Pancreas (tissue), 10 donors: ENCODE measurements at places on chromosomes 12 and 14. TPM values are rescaled to one million over a fixed set of nuclear protein-coding genes. Genes with fewer than 3 reads are reported as not detected.

DNA sequence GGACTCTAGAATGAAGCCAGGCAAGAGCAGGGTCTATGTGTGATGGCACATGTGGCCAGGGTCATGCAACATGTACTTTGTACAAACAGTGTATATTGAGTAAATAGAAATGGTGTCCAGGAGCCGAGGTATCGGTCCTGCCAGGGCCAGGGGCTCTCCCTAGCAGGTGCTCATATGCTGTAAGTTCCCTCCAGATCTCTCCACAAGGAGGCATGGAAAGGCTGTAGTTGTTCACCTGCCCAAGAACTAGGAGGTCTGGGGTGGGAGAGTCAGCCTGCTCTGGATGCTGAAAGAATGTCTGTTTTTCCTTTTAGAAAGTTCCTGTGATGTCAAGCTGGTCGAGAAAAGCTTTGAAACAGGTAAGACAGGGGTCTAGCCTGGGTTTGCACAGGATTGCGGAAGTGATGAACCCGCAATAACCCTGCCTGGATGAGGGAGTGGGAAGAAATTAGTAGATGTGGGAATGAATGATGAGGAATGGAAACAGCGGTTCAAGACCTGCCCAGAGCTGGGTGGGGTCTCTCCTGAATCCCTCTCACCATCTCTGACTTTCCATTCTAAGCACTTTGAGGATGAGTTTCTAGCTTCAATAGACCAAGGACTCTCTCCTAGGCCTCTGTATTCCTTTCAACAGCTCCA is 39.6 kb downstream of the DAD1 start:
- DNase-seq, result no peak
- no peaks in the 10 kb centered on the region for H3K36me3 ChIP-seq
- H3K27me3 ChIP-seq, result no peaks in the 10 kb centered on the region

- no peak overlapping the region for H3K4me3 ChIP-seq
- peaks cover 10% of the 10 kb centered on the region for H3K4me1 ChIP-seq
- DNase-seq, result no peak
- no peak overlapping the region for H3K27ac ChIP-seq
These were observed 60.4 kb downstream of the ANAPC7 start for GRCh38 chr12:110343114-110343513.

RPAP3 gene
- polyA plus RNA-seq, result 3.3 TPM

GRCh38 chr14:88559852-88560251 is 3.0 kb upstream of the ZC3H14 start:
- DNase-seq, result no peak
- H3K4me1 ChIP-seq, result peaks cover 21% of the 10 kb centered on the region

- no peaks in the 10 kb centered on the region for H3K36me3 ChIP-seq
- no peaks in the 10 kb centered on the region for H3K4me1 ChIP-seq
- no peak overlapping the region for H3K27ac ChIP-seq
These were observed 20.7 kb upstream of the UNC79 start for GRCh38 chr14:93410021-93410420.

RPGRIP1 gene
- polyA plus RNA-seq, result 0.31 TPM

GRCh38 chr12:132858718-132859266 is 28.6 kb downstream of the CHFR start:
- H3K4me3 ChIP-seq, result no peak overlapping the region
- H3K27me3 ChIP-seq, result no peaks in the 10 kb centered on the region
- H3K4me1 ChIP-seq, result no peaks in the 10 kb centered on the region
- H3K36me3 ChIP-seq, result peaks cover 3% of the 10 kb centered on the region
- DNase-seq, result no peak

SIRT4 gene
- polyA plus RNA-seq, result 2.1 TPM

DNA sequence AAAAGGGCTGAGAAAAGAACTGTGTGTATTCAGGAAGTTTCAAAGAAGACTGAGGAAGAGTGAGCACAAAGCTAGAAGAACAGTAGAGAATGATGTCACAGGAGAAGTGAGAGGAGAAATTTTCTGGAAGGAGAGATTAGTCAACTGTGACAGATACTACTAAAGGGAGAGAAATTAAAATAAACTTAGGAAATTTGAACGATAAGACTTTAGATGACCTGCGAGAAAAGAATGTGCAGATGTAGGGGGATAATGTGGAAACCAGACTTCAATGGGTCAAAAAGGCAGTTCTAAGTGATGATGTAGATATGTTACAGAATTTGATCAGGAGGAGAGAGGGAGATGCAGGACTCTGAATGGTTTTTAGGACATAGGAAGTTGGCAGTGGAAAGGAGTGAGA is 287.4 kb downstream of the SYT1 start:
- no peaks in the 10 kb centered on the region for H3K4me1 ChIP-seq
- H3K27ac ChIP-seq, result no peak overlapping the region
- DNase-seq, result no peak
- no peak overlapping the region for H3K4me3 ChIP-seq

- H3K4me1 ChIP-seq, result no peaks in the 10 kb centered on the region
- no peak overlapping the region for H3K4me3 ChIP-seq
- no peaks in the 10 kb centered on the region for H3K36me3 ChIP-seq
- no peaks in the 10 kb centered on the region for H3K27me3 ChIP-seq
- H3K27ac ChIP-seq, result no peak overlapping the region
These were observed 35.6 kb downstream of the GCH1 start for GRCh38 chr14:54867011-54867410.

PRIM1 gene
- 4.4 TPM for polyA plus RNA-seq

SLCO1B1 gene
- polyA plus RNA-seq, result not detected

DNA sequence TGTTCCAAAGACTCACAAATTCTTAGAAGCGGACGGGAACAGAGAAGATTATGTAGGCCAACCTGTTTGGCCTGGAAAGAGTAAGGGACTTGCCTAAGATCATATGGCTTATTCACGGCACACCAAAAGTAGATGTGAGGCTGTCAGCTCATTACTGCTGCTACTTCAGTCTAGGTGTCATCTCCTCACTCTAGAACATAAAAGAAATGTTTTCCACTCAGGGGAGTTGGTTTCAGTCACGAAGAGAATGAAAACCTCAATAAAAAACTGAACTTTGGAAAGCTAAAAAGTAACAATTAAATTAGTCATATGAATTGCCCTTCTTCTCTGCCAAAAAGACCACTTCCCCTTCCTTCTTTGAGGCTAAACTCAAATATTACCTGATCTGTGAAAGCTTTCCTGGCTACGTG is 658 bp upstream of the CEP128 start:
- no peak overlapping the region for H3K27ac ChIP-seq
- H3K4me3 ChIP-seq, result peak overlapping the region; percentile 50
- no peaks in the 10 kb centered on the region for H3K4me1 ChIP-seq
- no peaks in the 10 kb centered on the region for H3K36me3 ChIP-seq
- no peaks in the 10 kb centered on the region for H3K27me3 ChIP-seq

DNA sequence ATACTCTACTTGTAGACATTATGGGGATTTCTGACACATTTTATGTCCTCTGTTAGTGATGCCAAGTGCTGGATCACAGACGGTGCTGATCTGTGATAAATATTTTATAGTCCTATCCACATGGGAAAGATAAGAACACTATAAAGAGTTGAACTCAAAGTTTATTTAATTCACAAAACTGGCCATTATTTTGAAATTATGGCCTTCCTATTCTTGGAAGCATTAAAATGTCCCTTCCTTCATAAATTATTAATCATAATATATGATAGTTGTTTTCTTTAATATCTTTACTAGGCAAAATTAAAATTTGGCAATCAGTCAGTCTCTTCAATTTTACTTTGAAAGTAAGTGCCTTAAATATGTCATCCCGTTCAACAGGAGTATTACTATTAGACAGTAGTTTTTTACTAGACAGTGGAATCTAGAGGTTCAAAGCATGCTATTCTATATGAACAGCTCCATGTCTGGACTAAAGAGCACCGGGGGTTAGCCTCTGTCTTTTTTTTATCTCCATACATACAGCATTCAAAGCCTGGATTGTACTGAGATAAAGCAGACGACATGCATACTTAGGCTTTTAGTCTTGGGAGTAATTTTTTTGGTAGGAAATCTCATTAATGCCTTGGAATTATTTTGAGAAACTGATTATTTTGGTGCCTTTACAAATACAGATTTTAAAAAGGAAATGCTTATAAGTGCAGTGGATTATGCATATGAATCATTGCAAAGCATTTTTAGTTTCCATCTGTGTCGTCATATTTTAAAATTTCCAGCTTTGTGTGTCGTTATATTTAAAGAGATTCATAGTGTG is 306.1 kb upstream of the RGS6 start:
- DNase-seq, result no peak
- H3K4me3 ChIP-seq, result no peak overlapping the region
- no peak overlapping the region for H3K27ac ChIP-seq

PFDN5 gene
- polyA plus RNA-seq, result 874 TPM
